Skeletal muscle cell (primary cell): ENCODE measurements at places on chromosomes 16 and 17.

- DNase-seq: no peak
Measured at GRCh38 chr17:30188211-30188939, 47.1 kb downstream of the SLC6A4 start.

GRCh38 chr17:44552361-44552760, 4.9 kb upstream of the FZD2 start:
- DNase-seq: no peak

- DNase-seq: peak; percentile 55
Measured at GRCh38 chr16:64589836-64590235, 532.0 kb downstream of the CDH11 start.

DNA sequence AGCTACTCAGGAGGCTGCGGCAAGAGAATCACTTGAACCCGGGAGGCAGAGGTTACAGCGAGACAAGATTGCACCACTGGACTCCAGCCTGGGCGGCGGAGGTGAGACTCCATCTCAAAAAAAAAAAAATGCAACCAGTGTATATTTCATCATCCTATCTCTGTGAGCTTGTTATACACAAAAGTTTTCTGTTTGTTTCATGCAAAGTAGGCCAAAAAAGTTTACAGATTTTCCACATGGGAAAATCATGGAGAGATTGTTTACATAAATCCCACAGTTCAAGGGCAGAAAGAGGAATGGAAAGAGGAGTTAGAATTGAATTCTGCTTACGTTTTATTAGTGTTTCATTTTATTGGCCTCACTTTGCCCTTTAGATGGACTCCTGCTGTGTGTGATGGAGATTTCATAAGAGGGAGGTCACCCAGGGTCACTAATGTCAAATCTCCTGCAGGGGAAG, 24.7 kb downstream of the NARF start:
- DNase-seq: no peak

DNA sequence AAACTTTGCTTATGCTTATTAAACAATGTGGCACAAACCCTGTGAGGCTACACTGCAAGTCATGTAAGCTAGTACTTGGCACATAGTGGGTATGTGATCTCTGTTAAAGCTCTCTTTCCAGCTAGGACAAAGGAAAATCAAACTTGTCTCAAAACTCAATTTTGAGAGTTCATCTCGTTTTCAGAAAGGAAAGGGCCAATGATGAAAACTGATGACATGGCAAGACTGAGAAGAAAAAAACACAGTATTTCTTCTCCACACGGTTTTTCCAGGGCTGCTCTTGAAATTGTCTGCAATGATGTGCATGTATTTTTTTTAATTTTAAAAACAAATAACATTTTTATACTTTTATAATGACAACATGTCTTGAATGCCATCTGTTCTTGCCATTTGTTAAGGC, 389.8 kb downstream of the CA10 start:
- no peak for DNase-seq

DNA sequence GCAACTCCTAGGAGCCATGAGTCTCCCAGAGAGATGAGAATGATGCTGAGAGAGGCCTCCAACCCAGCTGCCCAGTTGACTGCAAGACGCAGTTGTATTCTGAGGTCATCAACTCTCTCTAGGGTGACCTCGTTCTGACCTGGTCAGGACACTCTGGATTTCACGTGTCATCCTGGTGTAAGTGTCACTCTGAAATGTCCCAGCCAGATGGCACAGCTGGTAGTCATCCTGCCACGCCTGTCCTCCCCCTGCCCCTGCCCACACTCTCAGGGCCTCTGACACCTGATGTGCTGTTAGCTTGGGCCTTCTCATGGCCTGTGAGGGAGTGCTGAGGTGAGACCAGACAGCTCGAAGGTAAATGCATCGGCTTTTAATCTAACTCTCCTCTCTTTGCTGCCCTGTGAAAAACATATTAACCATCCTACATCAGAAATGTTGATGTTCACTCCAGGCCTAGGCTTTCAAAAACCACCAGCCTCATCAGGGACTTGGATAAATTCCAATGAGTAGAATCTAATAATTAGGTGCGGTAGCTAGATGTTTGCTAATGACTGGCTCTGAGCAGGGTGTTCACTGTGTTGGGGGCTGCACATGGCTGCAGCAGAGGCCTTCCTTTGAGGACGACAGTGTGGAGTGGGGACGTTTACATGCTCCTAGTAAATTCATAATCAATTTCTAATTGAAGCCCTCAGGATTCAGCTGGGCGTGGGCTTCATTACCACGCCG, 13.8 kb downstream of the MLYCD start:
- DNase-seq: no peak

GRCh38 chr17:50672831-50673551, 34.7 kb downstream of the ANKRD40 start:
- DNase-seq: no peak

DNA sequence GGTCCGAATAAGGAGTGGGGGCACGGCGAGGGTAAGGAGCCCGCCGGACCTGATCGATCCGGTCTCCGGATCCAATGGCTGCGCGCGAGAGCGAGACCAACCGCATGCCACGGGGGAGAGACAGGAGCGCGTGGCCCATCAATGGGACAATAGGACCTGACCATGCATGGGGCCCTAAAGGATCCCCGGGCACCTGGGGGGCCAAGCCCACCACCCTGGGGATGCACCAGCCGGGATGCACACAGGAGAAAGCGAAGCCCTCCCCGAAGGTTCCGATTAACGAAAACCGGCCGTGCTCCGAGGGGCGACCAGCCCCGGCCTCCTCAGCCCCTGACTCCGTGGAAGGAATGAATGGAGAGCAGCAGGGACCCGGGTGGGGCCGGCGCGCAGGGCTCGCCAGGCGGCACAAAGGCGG, 525 bp downstream of the JPT1 start:
- no peak for DNase-seq
